HTR-8/SVneo (cell line): ENCODE measurements at places on chromosomes 16 and 17.

- no peak for DNase-seq
Observed at GRCh38 chr16:17403156-17403809, 67.5 kb downstream of the XYLT1 start.

DNA sequence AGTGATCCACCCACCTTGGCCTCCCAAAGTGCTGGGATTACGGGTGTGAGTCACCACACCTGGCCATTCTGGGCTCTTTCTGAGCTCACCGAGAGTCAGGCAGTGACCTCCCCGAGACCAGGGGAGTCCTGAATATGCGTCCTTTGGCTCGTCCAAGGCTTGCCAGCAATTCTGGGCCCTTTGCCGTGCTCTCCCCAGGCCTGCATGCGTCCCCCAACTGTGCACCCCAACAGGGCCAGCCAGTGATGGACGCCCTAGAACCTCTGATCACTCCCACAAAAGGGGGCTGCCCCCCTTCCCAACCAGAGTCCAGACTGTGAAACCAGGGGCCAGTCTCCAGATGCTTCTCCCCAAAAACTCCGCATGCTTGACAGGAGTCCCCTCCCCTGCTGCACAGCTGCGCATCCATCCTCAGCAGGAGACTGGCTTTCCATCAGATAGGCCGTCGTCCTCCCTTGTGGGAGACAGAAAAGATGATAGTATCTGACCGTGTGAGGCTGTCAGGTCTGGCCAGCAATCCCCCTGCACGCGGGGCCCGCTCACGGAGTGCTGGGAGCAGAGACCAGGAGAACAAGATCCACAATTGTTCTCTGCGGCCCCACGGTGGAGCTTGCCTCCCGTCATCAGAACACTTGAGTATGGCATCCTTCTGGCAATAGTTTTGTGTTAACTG lies 15.5 kb downstream of the HS3ST6 start:
- no peak for DNase-seq

DNA sequence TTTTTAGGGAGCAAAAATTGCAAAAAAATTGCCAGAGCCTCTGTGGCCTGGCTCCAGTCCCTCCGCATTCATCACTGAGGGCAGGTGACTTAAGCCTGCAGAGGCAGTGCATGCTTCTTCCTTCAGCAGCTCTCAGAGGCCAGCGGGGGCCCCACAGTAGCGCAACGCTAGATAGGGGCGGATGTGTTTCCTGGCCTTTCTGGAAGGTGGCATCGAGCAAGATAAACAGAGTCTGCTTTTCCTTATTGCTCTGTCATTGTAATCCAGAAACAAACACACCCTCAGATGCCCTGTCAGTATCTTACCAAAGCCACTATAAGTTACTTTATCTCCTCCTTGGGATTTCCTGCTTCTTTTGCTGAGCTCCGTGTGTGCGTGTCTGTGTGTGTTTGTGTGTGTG lies 75.5 kb upstream of the IRX6 start:
- no peak for DNase-seq

DNA sequence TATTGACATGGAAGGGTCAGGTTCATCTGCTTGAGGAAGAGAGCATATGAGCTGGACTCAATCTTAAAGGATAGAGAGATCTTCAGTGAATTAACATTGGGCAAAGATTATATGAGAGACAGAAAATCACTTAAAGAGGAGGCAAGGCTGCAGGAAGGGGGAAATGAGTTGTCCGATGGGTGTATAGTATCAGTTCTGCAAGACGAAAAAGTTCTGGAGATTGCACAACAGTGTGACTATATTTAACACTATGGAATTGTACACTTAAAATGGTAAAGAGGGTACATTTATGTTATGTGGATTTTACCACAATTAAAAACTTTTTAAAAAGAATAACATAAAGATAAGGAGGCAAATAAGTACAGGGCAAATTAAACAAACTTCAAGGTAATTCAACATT lies 80.7 kb downstream of the HELZ start:
- no peak for DNase-seq

DNA sequence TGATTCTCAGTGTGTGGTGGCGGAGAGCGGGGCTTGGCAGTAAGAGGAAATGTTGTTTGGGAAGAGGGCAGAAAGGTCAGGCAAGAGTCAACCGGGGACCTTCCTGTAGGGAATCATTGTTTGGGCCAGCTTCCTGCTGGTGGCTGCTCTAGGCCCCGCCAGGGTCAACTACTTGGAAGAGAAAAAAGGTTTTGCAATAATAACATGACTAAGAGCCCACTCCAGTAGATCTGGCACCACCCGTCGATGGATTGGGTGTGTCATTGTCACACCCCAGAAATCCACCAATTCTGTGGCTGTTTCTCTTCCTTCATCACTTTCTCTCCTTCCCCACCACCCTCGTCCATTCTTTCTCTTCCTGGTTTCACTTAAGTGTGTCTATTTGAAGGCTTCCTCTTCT lies 4.2 kb upstream of the KRT24 start:
- no peak for DNase-seq

DNA sequence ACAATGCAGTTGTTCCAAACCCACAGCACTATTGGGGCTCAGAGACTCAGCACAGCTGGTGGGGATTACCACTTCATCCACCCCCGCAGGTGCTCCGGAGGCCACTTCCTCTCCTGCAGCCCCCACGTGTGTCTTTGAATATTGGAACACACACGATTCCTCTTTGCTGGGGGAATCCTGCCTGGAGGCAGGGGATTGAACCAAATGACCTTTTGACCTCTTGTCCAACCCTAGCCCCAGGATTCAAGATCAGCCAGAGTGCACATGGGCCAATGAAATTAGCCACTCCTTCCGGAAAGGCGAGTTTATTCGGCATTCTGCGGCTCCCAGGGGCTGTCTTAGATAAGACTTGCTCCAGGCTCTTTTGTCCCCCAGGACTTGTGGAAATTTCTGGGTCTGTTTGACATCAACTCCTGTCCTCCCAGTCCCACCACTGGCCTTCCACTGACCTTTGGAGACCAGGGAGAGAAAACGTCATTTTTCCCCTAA lies 350.2 kb downstream of the FOXL1 start:
- no peak for DNase-seq

- no peak for DNase-seq
Observed at GRCh38 chr17:82399601-82400101, 18.5 kb upstream of the HEXD start.

GRCh38 chr17:44382917-44383316 lies 6.5 kb downstream of the ITGA2B start:
- DNase-seq: no peak

GRCh38 chr17:70242781-70243437 lies 73.6 kb downstream of the KCNJ2 start:
- no peak for DNase-seq
